ENCODE measurements at places on chromosomes 4 and X.

DNA sequence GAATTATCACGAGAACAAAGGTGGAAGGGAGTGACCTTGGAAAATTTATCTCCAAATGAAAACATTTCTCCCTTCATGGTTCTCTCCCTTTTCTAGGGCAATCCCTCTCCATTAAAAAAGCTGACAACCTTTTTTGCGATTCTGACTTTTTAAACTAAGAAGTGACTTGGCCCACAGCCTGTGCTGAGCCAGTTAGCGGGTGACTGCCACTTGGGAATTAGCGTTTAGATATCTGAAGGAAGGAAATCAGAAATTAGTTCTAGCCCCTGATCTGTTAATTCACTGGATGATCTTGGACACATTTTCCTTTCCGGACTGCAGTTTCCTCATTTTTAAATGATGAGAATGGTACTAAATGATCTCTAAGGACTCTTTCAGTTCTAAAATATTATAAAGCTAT is 245.0 kb downstream of the FBXO8 start:
- DNase-seq: no peak

GRCh38 chr4:162265802-162266201 is 102.0 kb upstream of the FSTL5 start:
- DNase-seq: no peak

- DNase-seq: no peak
These were observed 29.9 kb upstream of the CPLX1 start for GRCh38 chr4:855880-856224.

GRCh38 chr4:126271292-126271691 is 956.5 kb downstream of the FAT4 start:
- DNase-seq: no peak

- no peak for DNase-seq
These were observed 39.9 kb upstream of the XAGE1B start for GRCh38 chrX:52556741-52557140.

DNA sequence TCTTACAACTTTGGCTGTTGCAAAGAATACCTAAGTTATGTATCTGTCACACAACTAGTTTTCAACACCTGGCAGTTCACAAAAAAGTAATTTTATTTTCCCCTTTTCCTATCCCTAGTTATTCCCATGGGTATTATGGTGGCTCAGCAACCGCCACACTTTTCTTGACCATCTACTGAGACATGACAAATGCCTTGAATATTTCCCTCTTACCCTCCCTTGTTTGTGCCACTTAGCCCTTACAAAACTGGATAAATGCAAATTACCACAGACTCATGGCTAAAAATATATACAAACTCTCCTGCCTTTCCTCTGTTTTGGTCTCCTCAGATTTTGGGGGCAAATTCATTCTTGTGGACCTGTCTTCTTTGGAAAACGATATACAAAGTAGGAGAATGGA is 72.1 kb downstream of the AMOT start:
- DNase-seq: no peak

DNA sequence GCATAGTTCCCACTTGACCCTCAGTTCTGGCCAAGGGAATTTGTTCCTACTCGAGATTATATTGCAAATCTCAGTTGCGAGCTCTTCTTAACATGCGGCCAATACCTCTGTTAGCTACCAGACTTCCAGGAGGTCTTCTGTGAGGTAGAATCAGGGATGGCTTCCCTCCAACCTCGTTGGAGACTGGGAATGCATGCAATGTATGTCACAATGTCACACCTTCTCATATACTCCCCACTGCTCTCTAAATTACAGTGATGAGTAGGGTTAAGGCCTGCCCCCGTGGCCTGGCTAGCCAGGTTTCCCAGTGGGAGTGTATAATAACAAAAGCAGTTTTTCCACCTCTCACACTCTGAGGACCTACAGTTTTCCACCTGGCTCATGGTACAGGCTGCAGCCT is 1962.5 kb downstream of the ARAP2 start:
- no peak for DNase-seq

DNA sequence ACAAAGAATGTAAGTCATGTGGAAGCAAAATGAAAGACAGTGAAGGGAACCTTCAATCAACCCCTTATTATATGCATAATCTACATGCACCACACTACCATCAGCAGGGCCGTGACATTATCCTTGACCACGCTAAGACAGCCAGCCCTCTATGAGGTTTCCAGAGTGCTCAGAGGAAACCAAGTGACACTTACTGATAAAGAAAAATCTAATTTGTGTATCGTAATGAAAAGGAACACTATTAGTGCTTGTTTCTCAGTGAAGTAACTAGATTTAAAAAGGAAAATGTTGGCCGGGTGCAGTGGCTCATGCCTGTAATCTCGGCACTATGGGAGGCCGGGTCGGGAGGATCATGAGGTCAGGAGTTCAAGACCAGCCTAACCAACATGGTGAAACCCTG is 56.4 kb downstream of the ABCG2 start:
- no peak for DNase-seq

GRCh38 chrX:150199181-150199580 is 163.9 kb upstream of the MAMLD1 start:
- no peak for DNase-seq

DNA sequence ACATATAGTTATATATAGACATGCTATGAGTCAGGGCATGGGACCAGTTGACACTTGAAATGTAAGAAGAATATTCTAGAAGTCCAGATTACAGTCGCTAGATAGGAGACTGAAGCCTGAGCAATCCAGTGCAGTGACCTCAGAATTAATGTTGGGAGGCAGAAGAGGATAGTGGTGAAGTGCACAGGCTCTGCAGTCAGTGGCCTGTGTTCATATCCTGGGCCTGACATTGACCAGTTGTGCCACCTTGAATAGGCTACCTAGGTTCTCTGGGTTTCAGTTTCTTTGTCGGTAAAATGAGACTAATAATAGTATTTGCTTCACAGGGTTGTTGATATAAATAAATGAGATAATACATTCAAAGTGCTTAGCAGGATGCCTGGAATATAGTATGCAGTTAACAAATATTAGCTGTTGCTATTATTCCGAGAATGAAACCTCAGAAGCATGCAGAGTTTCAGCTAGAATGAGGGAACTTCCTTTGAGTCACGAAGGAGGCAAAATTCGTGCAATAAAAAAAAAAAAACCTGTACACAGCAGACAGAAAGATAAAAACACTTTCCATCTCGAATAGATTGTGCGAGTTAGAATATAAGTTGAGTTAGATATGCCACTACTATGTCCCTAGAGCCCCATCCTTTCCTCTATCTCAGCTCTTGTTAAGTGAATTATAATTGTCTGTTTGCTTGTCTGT is 4.0 kb upstream of the SH2D1A start:
- no peak for DNase-seq

- no peak for DNase-seq
These were observed 1.7 kb downstream of the FAM120C start for GRCh38 chrX:54181202-54181953.

- peak; percentile 25 for DNase-seq
These were observed 32.1 kb upstream of the MTNR1A start for GRCh38 chr4:186587416-186588018.

DNA sequence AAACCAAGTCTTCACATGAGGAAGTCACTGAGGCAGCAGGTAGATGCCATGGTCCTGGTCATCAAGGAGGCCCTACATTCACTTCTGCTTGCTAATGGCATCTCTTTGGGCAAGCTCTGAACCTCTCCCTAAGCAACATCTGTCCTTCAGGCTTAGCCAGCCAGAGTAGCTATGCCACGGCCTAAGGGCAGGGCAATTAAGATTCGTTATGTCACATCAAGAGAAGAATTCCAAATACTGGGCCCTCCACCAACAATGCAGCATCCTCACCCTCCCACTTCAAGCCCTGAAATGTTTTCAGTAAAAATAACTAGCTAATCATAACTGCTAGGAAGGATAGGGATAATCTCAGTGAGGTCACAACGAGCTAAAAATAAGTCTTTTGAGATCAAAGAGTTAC is 120.7 kb upstream of the HCCS start:
- no peak for DNase-seq

GRCh38 chr4:110751986-110752385 is 129.1 kb upstream of the PITX2 start:
- no peak for DNase-seq

- no peak for DNase-seq
These were observed 234.1 kb upstream of the GIMD1 start for GRCh38 chr4:106602711-106603110.

DNA sequence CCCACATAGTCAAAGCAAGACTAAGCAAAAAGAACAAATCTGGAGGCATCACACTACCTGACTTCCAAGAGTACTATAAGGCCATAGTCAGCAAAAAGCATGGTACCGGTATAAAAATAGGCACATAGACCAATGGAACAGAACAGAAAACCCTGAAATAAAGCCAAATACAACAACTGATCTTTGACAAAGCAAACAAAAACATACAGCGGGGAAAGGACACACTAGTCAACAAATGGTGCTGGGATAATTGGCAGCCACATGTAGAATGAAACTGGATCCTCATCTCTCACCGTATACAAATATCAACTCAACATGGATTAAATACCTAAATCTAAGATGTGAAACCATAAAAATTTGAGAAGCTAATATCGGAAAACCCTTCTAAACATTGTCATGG is 819.3 kb upstream of the FRG1 start:
- no peak for DNase-seq

DNA sequence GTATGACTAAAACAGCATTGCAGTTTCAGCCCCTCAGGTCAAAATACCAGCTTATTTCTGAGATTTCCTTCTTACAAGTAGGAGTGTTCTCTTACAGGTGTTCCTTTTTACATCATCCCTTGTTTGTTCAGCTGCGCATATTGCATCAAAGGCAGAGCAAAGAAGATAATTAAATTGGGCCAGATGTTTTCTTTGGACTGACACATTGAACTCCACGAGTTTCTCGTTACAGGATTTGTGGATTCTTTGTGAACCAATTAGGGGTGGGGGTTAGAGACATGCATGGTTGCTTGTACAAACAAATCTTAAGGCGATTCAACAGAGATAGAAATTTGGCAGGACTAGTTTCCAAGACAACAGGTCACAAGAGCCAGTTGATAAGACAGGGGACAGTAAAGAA is 95.7 kb downstream of the SPANXN4 start:
- DNase-seq: no peak

- DNase-seq: no peak
These were observed 113.9 kb upstream of the MBNL3 start for GRCh38 chrX:132602701-132603100.

DNA sequence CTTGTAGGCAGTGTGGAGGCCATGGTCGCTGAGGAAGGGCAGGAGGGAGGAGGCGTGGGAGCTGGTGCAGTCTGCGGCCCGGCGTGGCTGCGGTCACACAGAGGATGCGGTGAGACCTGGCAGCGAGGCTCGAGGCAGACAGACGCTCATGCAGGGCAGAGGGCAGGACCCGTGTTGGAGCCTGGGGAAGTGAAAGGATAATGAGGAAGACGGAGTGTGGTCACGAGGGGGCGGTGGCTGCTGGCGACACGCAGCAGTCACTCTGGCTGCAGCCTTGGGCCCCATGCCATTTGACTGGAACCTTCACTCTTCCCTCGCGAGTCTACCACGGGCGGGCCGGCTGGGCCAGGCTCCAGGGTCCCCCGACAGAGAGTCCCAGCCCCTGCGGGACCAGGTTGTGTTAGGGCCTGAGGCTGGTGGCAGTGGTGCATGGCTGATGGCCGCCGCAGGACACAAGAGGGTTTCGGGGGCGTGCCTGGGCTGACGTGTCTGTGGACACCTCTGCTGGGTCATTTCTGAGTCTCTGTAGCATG is 68.8 kb upstream of the HGFAC start:
- no peak for DNase-seq

GRCh38 chr4:8730681-8731080 is 138.1 kb downstream of the CPZ start:
- DNase-seq: no peak

- no peak for DNase-seq
These were observed 30.9 kb downstream of the RAB33B start for GRCh38 chr4:139484783-139485311.

DNA sequence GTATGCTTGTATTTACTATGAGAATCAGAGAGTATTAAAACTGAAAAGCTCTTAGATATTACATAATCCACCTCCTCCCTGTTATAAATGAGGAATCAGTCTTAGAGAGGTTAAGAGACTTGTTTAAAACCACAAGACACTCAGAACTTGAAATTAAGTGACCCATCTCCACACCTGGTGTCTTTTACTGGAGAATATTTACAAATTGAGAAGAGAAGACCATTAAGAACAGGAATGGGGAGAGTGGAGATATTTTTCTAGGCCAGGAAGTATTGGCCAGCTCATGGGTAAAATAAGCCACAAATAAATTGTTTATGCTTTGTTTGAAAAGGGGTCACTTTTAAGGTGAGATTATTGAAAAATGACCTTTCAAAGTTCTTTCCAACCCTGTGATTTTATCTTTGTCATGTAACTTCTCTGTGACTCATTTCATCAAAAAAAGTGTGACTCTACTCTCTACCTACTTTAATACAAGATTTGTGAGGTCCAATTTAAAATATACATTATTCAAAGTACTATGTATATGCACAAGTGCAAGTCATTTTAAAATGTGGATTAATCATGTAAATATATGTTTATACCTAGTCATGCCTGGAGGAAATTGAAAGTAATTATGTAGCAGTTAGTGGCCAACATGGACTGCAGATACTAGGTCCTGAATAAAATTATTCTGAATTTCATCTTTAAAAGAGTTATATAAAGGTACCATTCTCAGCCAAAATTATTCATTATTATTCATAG is 15.9 kb upstream of the COX7B2 start:
- DNase-seq: no peak

DNA sequence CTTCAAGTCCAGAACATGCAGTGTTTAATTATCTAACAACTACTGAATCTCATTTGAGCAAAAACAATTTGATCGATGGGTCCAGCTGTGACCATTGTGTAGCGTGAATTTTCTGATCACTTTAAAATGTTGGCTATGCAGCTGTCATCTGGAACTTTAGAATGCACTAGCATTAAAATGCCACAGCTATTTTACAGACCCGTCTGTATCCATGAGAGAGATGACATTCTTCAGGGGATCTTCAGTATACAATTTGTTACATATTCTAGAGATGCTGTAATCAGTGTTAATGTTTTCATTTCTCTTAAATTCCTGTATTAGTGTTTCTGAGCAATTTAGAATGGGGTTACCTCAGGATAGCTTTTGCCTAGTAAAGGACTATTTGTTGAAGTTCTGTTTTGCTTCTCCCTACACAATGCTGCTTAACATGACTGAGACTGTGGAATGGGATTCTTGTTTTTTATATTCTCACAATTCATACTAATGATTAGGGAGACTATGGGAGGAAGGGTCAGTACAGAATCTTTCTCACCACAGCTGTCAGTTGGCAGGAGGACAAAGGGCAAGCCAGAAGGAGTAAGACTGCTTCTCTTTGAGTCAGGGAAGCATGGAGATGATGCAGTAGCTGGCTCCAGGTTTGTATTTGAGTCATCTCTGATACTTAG is 13.2 kb upstream of the CTSO start:
- no peak for DNase-seq

Measured in stimulated activated CD8-positive, alpha-beta memory T cell treated with anti-CD3 and anti-CD28 coated beads, Interleukin-7, amount 100 ng/mL, for 48 hours (primary cell).